ENCODE measurements at places on chromosomes 1 and 21.

DNA sequence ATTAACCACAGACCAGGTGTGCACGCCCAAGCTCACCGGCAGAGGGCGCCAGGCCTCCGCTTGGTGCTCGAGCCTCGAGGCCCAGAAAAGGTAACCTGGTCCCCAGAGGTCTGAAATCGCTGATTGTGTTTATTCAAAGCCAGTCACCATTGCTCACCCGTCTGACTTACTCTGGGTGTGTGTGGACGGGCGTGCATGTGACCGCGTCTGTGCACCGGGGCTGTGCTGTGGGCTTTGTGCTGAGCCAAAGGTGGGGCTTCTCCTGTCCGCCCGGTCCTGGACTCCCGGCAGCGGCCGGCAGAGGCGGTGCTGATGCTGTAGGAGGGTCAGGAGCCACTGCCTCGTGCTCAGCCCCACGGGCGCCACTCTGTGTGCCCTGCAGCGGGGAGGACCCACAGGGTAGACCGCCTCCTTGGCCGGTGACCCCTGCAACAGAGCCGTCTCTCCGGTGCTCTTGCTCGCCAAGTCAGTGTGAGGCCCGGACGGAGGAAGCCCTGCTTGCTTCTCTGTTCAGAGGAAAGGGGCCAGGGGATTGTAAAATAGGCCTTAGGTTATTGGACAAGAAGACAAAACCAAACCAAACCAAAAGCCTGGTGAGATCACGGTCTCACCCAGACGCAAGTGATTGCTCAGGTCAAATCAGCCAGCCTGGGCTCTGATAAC is 32.0 kb upstream of the BTG2 start:
- DNase-seq, result peak; percentile 93

DNA sequence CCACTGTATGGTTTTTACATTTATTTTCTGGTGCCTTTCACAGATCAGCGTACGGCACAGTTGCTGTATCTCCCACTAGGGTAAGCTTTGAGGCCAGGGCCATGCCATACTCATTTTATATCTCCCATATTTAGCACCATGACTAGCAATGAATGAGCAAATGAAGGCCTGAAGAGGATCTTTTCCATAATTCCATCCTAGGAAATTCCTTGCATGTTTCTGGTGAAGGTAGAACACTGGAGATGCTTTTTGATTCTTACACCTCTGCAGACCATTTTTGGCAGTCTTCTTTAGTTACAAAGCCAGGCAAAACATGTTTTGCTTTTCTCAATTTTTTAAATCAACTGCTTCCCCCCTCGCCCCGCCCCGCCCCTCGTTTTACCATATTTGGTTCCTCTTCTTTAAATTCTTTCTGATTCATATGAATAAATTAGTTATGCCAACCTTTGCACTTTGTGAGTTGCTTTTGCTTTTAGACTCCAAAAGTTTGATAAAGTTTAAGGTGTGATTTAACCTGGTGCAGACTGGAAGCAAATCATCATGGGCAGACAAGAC is 78.9 kb upstream of the AK4 start:
- DNase-seq, result no peak

DNA sequence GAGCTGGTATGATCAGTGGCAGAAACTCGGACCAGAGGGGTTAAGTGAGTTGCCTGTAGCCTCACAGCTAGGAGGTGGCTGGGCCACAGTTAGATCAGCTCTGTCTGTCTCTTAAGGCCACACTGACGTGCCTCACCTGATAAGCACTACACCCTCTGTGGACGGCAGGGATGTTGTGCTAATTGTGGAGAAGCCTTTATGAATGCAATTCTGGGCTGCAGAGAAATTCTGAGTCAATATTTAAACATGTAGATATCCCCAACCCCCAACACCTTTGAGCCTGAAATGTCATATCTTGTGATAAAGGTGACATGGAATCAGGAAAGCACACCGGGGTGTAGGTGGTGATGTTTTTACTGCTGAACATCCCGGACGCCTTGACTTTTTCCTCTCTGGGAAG is 88.3 kb downstream of the KCNJ6 start:
- no peak for DNase-seq

- DNase-seq, result no peak
These were observed 774 bp upstream of the ABL2 start for GRCh38 chr1:179230251-179230650.

- DNase-seq, result no peak
These were observed 2.1 kb downstream of the MROH7 start for GRCh38 chr1:54643736-54644135.

- DNase-seq, result peak; percentile 71
These were observed 37.1 kb upstream of the IL12RB2 start for GRCh38 chr1:67270541-67270940.

GRCh38 chr1:35497571-35497970 is 59.6 kb downstream of the KIAA0319L start:
- DNase-seq, result no peak

- DNase-seq, result no peak
These were observed 160.2 kb downstream of the NCAM2 start for GRCh38 chr21:21158376-21158918.

DNA sequence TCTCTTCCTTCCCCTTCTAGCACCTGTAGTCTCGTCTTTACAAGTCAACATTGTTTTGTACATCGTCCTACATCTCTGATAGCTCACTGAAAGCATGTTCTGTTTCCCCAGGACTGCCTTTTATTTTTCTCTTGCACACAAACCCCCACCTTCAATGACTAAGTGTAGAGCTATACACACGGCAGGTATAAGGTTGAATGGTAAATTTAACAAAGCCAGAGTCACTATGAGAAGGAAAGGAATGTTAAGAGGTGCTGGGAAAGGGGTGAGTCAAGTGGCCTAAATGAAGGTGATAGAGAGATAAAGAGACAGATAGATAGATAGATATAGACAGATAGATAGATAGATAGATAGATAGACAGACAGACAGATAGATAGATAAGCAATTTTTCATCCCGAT is 134.3 kb upstream of the ATP1B1 start:
- DNase-seq, result no peak

- peak; percentile 68 for DNase-seq
These were observed 214.8 kb downstream of the RERE start for GRCh38 chr1:8602471-8603219.

GRCh38 chr1:22275626-22276395 is 132.9 kb upstream of the WNT4 start:
- peak; percentile 31 for DNase-seq

GRCh38 chr1:54624466-54625464 is 1.4 kb upstream of the FAM151A start:
- DNase-seq, result no peak

Data from activated CD4-positive, alpha-beta T cell treated with anti-CD3 and anti-CD28 coated beads, Interleukin-2, amount 50 U/mL, for 16 hours (primary cell).